ENCODE measurements at places on chromosomes 1 and 21. TPM values are rescaled to one million over a fixed set of nuclear protein-coding genes. Genes with fewer than 3 reads are reported as not detected.

The TMPRSS15 gene
- total RNA-seq, result not detected

The NASP gene
- total RNA-seq, result 66.4 TPM

The SPRR2G gene
- total RNA-seq, result not detected

DNA sequence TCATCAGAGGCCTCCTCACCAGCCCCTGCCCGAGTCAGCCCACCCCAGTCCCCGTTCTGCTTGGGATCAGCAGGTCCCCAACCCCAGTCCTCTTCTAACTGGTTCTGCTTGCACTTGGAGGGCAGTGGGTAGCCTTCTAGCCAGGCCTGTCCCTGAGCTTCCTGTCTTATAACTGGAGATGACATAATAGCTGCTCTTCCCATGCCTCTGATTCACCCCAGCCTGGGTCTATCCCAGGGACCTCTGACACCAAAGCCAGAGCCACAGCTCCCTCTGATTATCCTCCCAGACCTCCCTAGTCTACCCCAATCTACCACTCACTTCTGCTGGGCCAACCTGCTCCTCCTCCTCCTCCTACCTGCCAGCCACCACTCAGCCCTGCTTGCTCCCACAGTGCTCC, 31.4 kb downstream of the IQGAP3 start:
- no peak for DNase-seq

GRCh38 chr1:224182057-224182865, 779 bp upstream of the DEGS1 start:
- no peak for DNase-seq
